ENCODE measurements at places on chromosomes 7 and 10.

GRCh38 chr10:119131512-119132240 lies 27.8 kb downstream of the DENND10 start:
- DNase-seq, result no peak

DNA sequence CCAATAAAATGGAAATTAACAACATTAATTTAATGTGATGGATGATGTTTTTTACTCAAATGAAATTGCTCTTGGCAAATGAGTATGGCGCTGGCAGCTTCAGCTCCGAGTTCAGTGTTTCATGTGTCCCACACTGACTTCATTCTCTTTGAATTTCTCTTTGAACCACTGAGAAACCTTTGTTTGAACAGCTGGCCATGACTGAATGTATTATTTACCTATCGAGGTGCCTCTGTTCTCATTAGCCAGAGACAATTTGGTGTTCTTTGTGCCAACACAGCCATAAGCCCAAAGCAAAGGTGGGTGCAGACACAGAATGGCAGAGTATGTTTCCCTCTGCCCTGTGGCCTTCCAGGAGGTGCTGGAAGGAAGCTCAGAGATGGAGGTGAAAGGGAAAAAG lies 42.1 kb downstream of the TMEM178B start:
- no peak for DNase-seq

DNA sequence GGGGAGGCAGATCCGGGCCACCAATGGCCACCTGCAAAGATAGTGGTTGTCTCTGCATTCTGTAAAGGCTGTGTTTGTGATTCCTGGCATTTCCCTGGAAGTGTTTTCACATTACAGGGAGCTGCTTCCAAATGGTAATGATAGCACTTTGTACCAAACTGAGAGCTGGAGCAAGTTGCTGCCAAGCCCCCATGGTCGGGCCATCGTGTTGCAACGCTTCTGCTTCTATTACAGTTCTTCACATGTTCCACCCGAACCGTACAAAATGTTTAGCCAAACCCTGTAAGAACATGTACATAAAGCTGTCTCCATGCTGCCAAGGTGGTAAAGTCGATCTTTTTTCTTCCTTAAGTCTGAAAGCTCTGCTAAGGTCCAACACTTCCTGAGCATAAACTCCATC lies 397.7 kb upstream of the NFE2L3 start:
- DNase-seq, result no peak

DNA sequence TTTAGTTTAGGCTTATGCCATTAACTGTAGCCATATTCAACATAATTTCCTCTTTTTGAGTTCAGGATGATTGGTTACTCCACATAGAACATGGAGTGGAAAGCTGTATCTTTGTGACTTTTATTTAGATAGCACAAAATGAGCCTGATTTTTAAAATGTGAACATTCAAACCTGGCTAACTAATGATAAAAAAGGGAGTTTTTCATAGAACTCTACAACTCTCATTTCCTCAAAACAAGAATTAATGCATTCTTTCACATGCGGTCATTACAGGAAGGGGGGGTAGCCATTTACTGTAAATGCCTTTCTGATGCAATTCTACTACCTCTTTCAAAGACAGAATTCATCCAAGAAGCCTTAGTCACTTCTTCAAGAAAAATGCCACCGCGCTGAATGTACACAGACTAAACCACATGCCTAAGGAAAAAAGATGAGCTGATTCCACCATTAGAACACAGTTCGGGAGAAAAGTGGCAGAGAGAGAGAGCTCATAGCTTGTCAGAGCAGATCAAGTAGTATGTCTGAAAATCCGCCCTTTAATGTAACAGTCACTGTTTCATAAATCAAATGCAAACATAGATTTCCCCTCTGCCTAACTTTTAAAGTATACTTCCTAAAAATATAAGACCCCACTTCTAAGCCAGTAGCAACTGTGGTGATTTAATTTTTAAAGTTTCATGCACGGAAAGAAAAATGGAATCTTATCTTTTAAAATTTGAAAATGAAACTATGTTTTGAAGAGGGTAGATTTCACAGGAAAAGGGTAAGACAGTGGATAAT lies 226.4 kb upstream of the KLF14 start:
- no peak for DNase-seq

DNA sequence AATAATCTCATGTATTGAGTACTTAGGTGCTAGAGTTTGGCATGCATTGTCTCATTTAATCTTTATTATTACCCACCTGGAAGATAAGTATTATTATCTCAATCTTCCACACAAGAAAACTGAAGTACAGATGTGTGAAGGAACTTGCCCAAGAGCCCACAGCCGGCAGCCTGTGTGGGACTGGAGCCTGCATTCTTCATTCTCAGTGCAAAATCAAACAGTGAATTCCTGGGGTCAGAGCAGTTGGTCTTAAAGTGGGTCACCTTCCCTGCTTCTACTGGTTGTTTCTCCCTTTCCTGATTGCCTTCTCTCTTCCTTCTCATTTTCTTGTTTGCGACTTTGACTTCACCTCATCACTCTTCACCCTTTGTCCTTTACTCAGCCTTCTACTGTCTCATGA lies 144.7 kb upstream of the LYZL1 start:
- DNase-seq, result no peak

- DNase-seq, result no peak
Observed at GRCh38 chr7:30559611-30560010, 35.1 kb upstream of the GARS1 start.

GRCh38 chr7:151215396-151215795 lies 5.1 kb upstream of the H2BK1 start:
- no peak for DNase-seq

DNA sequence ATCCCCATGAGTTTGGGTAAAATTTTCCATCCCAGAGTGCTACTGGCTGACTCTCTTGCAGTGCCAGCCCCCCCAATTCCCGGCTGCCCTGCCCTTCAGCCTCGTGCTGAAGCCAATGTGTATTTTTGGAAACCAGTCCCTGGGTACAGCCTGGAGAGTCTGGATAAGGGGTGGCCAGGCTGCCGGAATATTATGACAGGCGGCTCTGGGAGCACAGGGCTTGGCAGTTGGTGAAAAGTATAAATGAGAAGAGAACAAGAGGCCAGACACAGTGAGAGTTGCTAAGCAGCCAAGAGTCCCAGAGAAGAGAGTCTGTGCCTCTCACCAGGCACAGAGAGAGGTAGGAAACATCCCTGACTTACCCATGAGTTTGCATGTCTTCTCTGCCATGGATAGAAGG lies 53.6 kb downstream of the TMEM130 start:
- no peak for DNase-seq

- DNase-seq, result no peak
Observed at GRCh38 chr7:128939075-128939860, 1.5 kb downstream of the IRF5 start.

- no peak for DNase-seq
Observed at GRCh38 chr10:126375299-126375698, 13.0 kb downstream of the ADAM12 start.

GRCh38 chr10:79077488-79078173 lies 8.9 kb downstream of the ZMIZ1 start:
- no peak for DNase-seq

GRCh38 chr10:5568984-5569383 lies 44.2 kb downstream of the CALML3 start:
- no peak for DNase-seq

GRCh38 chr10:42992957-42993390 lies 83.9 kb upstream of the RET start:
- no peak for DNase-seq

- no peak for DNase-seq
Observed at GRCh38 chr7:35792873-35793489, 7.9 kb upstream of the SEPTIN7 start.

GRCh38 chr10:132176623-132177500 lies 9.9 kb upstream of the DPYSL4 start:
- DNase-seq, result no peak

- no peak for DNase-seq
Observed at GRCh38 chr10:124906551-124907001, 35.3 kb upstream of the ZRANB1 start.

DNA sequence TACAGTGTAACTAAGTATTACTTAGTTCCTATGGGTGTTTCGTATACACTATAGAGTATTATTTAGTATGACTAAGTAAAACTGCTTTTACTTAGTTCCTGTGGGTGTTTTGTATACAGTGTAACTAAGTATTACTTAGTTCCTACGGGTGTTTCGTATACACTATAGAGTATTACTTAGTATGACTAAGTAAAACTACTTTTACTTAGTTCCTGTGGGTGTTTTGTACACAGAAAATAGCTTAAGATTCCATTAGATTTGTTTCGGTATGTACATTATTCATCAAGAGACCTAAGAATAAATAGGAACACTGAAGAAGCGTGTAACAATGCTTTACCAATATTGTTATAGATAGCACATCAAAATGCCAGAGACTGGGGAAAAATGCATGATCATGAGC lies 25.0 kb downstream of the IGF2BP3 start:
- DNase-seq, result no peak

DNA sequence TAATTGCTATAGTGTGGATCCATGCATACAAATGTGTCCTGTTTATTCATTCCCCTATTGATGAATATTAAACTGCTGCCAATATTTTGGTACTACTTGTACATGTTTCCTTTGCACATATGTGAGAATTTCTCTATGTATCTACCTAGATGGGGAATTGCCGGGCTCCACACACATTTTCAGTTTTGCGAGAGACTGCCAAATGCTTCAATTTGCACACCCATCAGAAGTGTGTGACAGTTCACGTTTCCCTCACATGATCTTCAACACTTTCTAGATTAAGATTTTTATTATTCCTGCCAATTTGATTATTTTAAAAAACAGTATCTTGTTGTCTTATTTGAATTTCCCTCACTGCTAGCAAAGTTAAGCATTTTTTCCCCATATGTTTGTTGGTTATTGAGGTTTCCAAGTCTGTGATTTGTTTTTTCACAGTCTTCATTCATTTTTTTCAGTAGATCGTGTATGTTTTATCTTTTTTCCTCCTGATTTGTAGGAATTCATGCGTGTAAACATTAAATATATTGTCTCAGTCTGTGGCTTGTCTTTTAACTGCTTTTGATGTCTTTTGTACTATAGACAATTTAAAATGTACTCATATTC lies 2.4 kb upstream of the KLF14 start:
- no peak for DNase-seq

DNA sequence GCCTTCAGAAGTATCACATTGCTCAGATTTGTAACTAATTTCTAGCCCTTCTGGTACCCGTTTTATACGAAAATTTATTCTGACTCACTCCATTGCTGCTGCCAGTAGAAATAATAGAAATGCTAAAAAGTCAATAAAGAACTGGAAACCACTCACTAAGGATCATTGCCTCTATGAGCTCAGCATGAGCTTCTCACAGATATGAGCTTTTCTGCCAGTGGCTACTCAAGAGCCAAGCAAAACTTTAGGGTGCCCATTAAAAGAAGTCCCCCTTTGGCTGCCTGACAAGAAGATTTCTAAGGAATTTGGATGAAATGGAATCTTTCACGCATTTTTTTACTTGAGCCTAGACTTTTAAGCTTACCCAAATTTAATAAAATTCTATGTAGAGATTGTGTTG lies 52.5 kb downstream of the GPR37 start:
- DNase-seq, result no peak

- no peak for DNase-seq
Observed at GRCh38 chr10:49632406-49633317, 18.8 kb downstream of the CHAT start.

DNA sequence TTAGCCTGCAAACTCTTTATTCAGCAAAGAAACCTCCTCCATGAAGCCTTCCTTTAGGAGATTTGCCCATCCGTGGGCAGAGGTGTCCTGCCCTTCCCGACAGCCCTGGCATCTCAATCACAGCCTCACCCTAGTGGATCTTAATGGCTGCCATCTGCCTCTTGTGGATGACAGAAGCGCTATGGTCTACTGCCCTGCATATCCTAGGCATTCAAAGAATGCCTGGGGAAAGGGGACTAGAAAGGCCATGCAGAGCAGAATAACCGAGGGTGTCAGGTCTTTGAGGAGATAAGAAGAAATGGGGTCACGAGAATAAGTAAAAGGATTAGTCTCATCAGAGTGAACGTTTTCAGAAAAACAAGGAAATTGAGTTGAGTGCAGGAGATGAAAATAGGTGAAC lies 57.7 kb upstream of the SPOCK2 start:
- no peak for DNase-seq

DNA sequence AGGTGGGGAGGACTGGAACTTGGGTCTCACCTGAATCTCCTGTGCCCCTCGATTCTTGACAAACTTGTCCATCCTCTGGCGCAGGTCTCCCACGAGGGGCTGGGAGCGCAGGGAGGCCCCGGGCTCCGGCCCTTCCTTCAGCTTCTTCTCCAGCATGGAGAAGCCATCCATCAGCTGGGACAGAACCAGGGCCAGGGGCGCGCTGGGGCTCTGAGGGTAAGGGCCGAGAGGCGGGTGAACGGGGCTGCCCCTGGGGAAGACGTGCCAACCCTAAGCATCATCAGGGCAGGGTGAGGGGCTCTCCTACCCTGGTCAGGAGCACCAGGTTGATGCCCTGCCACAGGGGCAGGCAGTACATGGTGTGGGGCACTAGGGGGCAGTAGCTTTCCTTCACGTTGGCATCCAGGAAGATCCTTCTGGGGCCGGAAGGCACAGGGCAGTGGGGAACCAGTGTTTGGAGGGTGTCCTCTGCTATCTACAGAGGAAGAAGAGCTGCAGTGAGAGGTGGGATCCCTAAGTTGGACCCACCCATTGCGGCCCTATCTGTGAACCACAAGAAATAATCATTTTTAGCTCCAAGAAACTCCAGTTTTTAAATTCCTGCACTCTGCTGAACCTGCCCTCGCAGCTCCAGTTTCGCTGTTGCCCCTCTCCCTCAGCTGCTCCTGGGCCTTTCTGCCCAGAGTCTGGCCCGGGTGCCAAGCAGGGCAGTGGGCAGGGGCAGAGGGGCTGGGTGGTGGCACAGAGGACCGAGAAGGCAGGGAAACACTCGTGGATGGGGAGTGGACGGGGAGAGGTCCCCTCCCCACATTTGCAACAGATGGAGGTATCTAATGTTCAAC lies 10.8 kb upstream of the PYROXD2 start:
- DNase-seq, result no peak

GRCh38 chr7:51031791-51032515 lies 249.3 kb upstream of the GRB10 start:
- DNase-seq, result no peak

- no peak for DNase-seq
Observed at GRCh38 chr7:14403587-14403986, 414.1 kb upstream of the ETV1 start.

DNA sequence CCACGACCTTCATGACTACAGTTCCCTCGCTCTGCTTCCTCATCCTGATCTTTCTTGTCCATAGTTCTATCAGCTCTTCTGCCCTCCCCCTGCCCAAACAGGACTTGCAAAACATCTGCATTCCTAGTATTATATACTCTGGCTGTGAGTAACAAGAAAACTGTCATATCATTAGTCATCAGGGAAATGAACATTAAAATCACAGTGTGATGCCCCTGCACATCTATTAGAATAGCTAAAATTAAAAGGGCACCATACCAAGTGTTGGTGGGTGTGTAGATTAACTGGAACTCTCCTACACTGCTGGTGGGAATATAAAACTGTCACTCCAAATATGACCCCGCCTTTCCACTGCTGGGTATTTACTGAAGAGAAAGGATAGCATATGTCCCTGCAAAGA lies 141.8 kb downstream of the C7orf25 start:
- no peak for DNase-seq

DNA sequence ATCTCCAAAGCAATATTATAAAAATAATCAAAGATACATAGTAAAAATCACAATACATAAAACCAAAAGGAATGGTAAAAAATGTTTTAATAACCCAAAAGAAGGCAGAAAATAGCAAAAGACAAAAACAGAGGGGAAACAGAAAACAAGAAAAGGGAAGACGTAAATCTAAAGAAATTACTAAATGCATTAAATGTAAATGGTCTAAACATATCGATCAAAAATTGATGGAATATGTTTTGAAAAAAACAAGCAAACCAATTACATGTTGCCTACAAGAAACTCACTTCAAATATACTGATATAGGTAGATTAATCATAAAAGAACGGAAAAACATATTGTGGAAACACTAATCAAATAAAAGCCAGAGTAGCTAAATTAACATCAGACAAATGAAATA lies 369.1 kb downstream of the GRID1 start:
- no peak for DNase-seq
